ENCODE measurements at places on chromosomes 5 and 9.

GRCh38 chr5:94893412-94894135, 275.1 kb downstream of the SLF1 start:
- DNase-seq: no peak

- DNase-seq: no peak
These were observed 56.9 kb downstream of the SYK start for GRCh38 chr9:90858457-90858901.

GRCh38 chr9:135994501-135995192, 33.5 kb upstream of the UBAC1 start:
- no peak for DNase-seq

DNA sequence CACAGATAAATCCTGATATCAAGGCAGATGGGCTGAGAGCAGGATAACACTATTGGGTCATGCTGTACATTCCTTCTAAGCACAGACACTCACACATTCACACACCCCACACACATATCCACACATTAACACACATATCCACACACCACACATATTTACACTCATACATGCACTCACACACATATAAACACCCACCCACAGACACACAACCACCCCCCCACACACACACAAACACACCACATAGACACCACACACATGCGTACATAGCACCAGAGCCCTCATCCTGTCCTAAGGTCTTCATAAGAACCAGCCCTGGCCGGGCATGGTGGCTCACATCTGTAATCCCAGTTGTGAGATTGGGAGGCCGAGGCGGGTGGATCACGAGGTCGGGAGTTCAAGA, 322.3 kb upstream of the ADCY2 start:
- DNase-seq: no peak

- DNase-seq: no peak
These were observed 45.3 kb downstream of the ICE1 start for GRCh38 chr5:5467737-5468136.

- DNase-seq: no peak
These were observed 1.2 kb downstream of the CDKN2B-AS1 start for GRCh38 chr9:21995666-21996398.

GRCh38 chr5:149445739-149446369, 66.8 kb upstream of the IL17B start:
- no peak for DNase-seq

DNA sequence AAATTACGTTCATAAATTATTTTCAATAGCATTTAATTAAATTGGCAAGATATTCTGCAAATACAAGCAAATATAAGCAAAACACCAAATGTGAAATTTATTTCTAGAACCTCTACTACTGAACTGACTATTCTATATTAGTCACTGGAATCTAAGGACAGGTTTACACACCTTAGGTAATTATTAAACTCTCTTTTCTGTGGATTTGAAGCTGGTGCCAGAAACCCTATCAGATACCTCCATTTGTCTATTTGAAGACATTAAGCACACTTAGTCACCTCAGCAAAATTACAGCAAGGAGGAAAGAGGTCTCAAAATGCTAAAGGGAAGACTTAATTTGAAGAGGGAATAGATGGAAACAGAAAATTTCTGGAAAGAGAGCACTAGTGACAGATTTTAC, 83.4 kb downstream of the CPLANE1 start:
- DNase-seq: no peak

DNA sequence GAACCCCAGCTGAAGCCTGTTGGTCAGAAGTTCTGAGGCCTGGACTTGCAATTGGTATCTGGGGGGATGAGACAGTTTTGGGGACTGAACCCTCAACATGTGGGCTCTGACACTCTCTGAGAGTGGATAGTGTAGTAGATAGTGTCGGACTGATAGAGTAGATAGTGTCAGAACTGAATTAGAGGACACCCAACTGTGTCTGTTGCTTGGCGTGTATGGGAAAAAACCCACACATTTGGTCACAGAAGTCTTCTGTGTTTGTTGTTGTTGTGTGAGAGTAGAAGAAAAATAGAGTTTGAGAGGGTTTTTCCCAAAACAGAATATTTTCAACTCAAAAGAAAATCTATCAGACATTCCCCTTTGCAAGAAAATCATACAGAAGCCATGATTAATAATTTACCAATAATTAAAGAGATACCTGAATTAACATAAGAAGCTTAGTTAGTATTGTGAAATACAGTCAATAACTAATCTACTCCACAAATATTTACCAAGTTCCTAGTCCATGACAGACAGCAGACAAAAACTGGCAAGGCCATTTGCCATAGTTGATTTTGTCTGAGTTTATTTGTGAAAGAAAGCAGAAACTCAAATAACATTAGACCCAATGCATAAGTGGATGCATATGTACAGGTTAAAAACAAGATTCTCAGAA, 170.9 kb downstream of the CTNND2 start:
- no peak for DNase-seq

DNA sequence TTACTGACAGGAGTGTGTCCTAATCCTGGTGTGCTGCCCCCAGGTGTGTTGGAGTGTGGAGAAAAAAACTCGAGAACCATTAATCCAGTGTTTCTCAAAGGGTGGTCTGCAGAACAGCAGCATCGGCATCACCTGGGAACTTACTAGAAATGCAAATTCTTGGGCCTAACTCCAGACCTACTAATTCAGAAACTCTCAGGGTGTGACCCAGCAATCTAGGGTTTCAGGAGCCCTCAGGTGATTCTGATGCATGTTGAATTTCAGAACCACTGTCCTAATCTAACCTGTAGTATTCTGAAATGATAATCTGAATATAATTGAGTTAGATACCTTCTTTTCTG, 30.0 kb upstream of the IL6ST start:
- no peak for DNase-seq

GRCh38 chr9:89634995-89635742, 30.4 kb downstream of the GADD45G start:
- DNase-seq: no peak

DNA sequence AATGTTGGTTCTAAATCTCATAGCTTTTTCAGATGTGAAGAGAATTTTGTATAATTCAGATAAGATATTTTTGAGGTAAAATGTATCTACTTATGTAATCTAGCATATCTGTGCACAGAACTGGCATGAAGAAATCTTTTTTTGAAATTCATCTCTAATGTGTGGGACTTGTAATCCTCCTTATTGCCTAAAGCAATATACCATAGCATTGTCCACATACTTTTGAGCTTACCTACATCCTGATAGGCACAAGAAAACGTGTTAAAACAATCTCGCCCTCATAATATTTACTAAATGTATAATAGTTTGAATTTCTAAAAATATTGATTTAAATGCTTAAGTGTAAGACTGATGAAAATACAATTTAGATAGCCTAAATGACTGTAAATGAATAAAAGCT, 1686.5 kb upstream of the ACO1 start:
- DNase-seq: no peak

All from activated CD8-positive, alpha-beta memory T cell treated with anti-CD3 and anti-CD28 coated beads for 1 hour (primary cell).